Large intestine (tissue), 12 donors: ENCODE measurements at places on chromosomes 5 and 9. TPM values are rescaled to one million over a fixed set of nuclear protein-coding genes. Genes with fewer than 3 reads are reported as not detected.

CDX1 gene
- 196 TPM for polyA plus RNA-seq

GABRA6 gene
- not detected for polyA plus RNA-seq

LCN9 gene
- not detected for polyA plus RNA-seq

TXNDC8 gene
- polyA plus RNA-seq = not detected

TRIM36 gene
- polyA plus RNA-seq = 2.6 TPM

PRDM9 gene
- not detected for polyA plus RNA-seq

PDGFRB gene
- polyA plus RNA-seq = 18.6 TPM

FOXD4L4 gene
- 0.03 TPM for polyA plus RNA-seq

DMRTA1 gene
- polyA plus RNA-seq = 0.15 TPM

DHX29 gene
- polyA plus RNA-seq = 28.3 TPM

COL23A1 gene
- polyA plus RNA-seq = 8.9 TPM

OMD gene
- polyA plus RNA-seq = 0.85 TPM

FBLL1 gene
- 4.0 TPM for polyA plus RNA-seq

RORB gene
- 0.16 TPM for polyA plus RNA-seq

TMEM245 gene
- polyA plus RNA-seq = 62.0 TPM

- DNase-seq = no peak
Observed at GRCh38 chr5:120613729-120614128, 149.6 kb downstream of the PRR16 start.

- no peak for DNase-seq
Observed at GRCh38 chr9:84818791-84819190, 149.3 kb downstream of the NTRK2 start.

- no peak for DNase-seq
Observed at GRCh38 chr5:56352808-56353590, 119.9 kb upstream of the ANKRD55 start.

GRCh38 chr5:62431735-62432620, 19.4 kb downstream of the IPO11 start:
- DNase-seq = no peak

- no peak for DNase-seq
Observed at GRCh38 chr9:115036691-115037090, 81.3 kb downstream of the TNC start.

GRCh38 chr5:148729182-148729581, 74.9 kb upstream of the HTR4 start:
- peak; percentile 30 for DNase-seq

DNA sequence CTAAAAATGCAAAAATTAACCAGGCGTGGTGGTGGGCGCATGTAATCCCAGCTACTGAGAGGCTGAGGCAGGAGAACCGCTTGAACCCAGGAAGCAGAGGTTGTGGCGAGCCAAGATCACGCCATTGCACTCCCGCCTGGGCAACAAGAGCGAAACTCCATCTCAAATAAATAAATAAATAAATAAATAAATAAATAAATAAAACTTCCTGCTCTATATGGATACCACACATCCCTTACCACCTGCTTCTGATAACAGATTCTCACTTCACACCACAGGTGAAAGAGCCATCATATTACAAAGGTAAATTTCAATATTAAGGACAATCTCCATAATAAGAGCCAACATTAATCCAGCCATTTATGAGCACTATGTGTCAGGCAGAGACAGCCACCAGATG, 9.4 kb upstream of the PWWP2A start:
- no peak for DNase-seq

GRCh38 chr5:82417776-82418607, 139.8 kb upstream of the RPS23 start:
- no peak for DNase-seq

GRCh38 chr9:3337515-3338225, 188.1 kb downstream of the RFX3 start:
- no peak for DNase-seq

GRCh38 chr9:134247918-134248631, 78.2 kb upstream of the RXRA start:
- no peak for DNase-seq

DNA sequence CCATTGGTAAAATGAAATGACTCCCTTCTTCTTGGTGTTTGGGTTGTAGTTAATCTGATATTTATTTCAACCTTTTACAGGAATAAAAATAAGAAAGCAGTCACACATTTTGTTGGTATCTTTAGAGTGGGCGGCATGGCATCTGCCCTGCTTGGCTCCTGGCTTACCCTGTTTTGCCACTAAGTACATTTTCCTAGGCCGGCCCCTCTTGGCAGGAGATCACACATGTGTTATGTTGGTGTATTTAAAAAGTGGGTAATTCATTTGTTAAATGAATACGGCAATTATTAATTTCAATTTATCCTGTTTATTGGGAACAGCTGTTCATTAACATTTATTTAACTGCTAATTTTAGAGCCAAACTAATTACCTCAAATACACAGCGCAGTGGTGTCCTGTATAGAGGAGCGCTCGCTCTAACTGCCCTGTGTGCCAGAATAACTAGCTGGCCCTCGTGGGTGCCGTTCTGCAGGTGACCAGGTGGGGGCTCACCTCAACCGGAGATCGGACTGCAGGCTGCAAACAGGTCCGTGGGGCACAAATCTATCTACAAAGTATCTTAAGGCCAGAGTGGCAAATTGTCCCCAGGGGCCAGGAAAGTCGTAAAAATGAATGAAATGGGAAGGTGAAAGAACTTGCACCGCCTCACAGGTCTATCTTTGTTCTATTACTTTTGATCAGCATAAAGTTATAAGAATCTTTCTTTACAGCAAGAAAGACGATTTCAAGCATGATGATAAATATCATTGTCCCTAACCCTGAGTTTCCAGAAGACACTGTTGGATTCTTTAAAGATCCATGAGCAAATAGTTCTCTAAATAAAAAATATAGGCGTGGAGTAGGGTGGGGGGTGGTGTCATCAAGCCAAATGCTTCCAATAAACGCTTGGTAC, 26.2 kb upstream of the GPR151 start:
- DNase-seq = peak; percentile 41

DNA sequence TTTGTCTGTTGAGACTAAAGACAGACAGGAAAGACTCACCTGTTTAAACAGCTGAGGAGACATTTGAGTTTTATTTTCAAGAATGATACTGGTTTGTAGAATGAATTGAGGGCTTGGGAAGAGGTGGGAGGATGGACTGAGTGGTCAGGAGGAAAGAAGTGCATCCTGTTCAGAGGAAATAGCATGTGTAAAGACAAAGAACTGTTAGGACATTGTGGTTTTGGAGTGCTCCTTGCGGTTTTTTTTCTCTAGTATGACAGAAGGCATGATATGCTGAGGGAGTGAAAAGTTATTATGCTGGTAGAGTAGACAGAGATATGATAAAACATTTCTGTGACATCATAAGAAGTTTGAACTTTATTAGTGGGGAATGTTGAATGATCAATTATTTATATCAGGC, 270.7 kb upstream of the ELAVL2 start:
- no peak for DNase-seq

GRCh38 chr5:27797220-27797619, 758.8 kb upstream of the CDH9 start:
- no peak for DNase-seq

GRCh38 chr9:21711504-21711903, 90.9 kb upstream of the MTAP start:
- DNase-seq = no peak

DNA sequence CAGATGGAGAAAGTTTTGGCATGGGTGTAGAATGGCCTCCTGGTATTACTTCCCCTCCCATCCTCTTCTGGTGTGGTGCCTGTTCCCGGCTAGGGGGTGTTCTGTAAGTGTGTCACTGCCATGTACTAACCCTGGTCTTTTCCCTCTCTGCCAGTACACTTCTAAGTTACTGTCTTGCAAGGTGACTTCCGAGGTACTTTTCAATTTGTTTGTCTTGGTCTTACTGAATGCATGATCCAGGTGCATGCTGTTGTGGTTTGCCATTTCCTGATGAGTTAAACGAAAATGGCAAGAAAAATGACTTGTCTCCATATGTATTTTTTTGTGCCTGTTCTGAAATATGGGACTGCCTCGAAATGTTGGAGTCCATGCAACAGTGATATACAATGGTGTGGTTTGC, 46.0 kb downstream of the C9orf152 start:
- no peak for DNase-seq

GRCh38 chr5:141714542-141715310, 32.7 kb upstream of the ARAP3 start:
- DNase-seq = no peak

- DNase-seq = no peak
Observed at GRCh38 chr9:130629443-130630070, 34.8 kb upstream of the PRDM12 start.

DNA sequence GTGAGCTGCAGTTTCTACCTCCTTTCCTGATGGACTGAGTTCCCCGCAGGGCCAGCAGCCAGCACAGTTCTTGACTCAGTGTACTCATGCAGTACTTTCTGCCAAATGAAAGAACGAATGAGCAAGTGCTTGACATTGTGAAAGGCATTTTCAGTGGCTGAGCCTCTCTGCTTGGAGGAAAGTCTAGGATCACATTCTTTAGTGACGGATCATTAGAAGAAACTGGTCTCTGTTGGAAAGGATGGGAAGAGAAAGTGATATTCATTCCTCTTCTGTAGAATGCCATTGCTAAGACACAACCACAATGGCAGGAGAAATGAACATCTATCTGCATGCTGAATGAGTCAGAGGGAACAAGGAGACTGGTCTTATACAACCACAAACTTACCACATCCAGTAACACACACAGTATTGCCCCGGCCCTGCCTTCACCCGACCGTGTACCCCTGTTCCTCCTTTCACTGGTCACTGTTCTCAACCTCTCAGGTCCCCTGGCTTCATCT, 206.9 kb downstream of the CRB2 start:
- no peak for DNase-seq

DNA sequence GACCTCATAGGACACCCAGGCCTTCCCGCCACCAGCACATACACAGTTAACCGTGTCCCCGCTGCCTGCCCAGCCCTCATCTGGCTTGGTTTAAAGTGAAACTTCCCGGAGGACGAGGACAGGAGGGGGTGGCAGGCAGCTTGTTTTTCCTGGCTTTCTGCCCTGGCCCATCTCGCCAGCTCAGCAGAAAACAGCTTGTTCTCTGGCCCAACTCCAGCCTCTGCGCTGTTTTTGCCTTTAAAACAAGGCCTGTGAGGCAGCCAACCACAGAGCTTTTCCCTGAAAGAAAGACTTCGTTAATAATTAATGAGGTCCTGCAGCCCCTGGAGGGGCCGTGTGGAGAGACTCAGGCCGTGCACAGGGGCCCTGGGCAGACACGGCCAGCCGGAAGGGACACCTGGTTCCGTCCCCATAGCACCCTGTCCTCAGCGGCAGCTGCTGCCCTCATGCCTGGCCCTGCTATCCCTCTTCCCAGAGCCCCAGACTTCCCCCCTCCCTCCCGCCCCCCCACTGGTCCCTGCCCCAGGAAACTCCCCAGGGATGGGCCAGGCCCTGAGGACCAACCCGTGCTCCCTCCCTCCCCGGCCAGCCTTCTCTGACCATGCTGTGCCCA, 108.7 kb downstream of the RXRA start:
- peak; percentile 93 for DNase-seq

DNA sequence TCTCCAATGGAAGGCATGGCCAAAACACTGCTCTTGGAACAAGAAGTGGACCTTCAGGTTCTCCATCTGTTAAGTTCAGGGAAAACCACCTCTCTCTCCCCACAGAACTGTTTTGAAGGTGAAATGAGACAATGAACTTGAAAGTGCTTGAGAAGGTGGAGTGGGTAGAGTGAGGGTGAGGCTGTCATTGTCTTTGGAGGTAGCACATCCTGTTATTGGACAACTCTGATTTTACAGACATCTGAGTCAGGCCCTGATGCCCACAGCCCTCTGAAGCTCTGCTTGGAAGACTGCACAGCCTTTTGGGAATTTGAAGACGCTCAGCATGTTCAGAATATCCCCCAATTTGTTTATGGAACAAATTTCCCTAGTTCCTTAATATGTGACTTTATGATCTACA, 27.6 kb upstream of the TEX48 start:
- no peak for DNase-seq

- peak; percentile 12 for DNase-seq
Observed at GRCh38 chr5:154844809-154845208, 5.6 kb downstream of the FAXDC2 start.

- DNase-seq = no peak
Observed at GRCh38 chr5:154324033-154324432, 121.8 kb upstream of the SAP30L start.

DNA sequence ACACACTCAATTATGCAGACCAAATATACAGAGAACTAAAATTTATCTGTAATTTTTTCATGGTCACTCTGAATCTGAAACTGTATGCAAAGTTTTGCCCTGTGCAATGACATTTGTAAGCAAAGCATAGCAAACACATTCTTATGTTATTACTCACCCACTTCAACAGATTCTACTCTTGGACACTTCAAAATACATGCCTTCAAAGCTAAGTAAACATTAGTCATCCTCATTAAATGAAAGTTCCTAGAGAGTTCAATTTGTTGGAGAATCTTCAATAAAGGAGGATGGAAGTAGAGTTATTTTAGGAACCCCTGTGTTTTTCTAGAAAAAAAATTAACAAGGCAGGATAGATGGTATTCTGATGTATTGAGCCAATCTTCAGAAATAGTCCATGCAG, 639.7 kb upstream of the C9orf72 start:
- peak; percentile 9 for DNase-seq

DNA sequence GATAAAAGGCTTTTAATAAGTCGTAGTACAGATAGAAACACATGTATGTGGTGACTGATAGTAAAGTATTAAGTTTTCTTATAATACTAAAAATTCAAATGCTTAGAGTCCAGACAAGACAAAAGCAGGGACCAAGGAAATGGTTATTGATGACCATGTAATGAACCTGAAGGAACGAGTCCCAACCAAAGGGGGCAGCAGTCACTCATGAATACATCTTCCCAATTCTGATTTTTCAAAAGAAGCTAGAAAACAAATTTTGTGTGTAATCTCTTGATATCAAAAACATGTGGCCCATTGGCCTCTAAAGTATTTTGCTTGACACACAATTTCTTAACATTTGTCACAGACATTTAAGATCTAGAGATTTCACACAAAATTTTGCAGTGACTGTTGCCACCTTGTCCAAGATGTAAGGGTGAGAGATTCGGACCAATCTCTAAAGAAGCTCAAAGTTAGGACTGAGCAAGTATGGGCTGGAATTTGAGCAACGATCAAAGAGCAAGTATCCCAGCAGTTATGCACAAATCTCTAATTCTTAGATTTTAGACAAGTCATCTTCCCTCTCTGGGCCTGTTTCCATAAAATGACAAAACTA, 66.8 kb downstream of the ARL15 start:
- peak; percentile 13 for DNase-seq

GRCh38 chr5:31116466-31117031, 76.9 kb upstream of the CDH6 start:
- no peak for DNase-seq

DNA sequence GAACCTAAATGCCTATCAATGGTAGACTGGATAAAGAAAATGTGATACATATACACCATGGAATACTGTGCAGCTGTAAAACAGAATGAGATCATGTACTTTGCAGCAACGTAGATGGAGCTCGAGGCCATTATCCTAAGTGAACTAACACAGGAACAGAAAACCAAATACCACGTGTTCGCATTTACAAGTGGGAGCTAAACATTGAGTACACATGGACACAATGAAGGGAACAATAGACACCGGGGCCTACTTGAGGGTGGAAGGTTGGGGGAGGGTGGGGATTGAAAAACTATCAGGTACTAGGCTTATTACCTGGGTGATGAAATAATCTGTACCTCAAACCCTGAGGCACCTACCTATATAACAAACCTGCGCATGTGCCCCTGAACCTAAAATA, 22.4 kb upstream of the DEPDC1B start:
- DNase-seq = no peak
